Brain (organoid and tissue), 16 donors: ENCODE measurements at places on chromosomes 1 and 21.

DNA sequence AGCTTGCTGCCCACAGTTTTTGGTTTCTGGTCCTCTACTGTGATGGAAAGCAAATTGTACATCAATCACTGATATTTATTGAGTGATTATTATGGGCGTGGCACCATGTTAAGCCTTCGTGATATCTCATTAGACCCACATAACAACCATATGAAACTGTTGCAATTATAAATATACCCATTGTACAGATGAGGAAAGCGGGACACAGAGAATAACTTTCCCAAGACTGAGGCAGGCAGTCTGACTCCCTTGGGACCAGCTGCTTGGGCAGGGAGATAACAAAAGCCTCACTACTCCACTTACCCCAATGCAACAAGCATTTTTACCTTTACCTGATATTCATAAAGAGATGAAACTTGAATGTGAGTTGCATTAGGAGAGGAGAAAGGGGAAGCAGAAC, 4.3 kb upstream of the CASZ1 start:
- no peak for DNase-seq

DNA sequence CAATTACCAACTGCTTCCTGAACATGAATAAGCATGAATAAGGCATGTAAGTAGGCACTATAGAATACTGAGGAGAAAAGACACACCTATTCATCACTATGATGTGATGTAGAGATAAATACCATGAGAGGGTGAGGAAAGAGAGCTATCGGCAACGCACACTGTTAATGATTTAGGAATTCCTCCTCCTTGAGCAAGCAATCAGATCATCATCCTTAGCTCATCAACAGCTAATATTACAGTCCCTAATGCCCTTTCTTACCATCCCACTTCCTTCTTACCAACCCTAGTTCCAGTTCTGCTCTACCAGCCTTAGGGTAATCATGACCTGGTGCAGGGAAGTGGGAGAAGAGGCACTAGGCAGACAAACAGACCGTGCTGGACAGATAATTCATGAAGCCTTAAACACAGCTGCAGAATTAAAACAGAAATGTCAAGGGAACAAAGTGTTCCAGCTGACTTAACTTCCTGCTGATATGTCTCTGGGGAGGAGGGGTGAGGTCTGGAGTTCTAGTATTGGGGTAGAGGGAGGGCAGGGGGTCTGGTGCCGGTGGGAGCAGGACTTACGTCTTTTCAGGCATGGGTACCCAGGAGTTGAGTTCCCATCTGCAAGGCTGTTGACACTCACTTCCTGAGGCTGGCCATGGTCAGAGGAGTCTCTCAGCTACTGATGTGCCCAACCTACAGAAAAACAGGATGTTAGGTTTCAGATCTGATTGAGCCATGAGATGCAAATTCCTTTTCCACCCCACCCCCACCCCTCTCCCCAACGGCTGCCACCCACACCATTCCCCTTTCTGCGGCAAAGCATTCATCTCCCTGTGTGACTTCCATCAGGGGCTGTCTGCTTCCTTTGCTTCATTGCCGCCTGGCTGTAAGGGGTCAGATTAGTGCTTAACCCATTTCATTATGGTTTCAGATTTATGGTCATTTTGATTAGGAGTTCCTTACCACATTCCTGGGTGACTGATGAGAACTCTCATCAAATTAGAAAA, 12.6 kb upstream of the RCSD1 start:
- DNase-seq: no peak

- no peak for DNase-seq
These were observed 43.3 kb upstream of the ATP1A1 start for GRCh38 chr1:116329524-116330341.

- no peak for DNase-seq
These were observed 48.0 kb upstream of the LRRC52 start for GRCh38 chr1:165495858-165496205.

DNA sequence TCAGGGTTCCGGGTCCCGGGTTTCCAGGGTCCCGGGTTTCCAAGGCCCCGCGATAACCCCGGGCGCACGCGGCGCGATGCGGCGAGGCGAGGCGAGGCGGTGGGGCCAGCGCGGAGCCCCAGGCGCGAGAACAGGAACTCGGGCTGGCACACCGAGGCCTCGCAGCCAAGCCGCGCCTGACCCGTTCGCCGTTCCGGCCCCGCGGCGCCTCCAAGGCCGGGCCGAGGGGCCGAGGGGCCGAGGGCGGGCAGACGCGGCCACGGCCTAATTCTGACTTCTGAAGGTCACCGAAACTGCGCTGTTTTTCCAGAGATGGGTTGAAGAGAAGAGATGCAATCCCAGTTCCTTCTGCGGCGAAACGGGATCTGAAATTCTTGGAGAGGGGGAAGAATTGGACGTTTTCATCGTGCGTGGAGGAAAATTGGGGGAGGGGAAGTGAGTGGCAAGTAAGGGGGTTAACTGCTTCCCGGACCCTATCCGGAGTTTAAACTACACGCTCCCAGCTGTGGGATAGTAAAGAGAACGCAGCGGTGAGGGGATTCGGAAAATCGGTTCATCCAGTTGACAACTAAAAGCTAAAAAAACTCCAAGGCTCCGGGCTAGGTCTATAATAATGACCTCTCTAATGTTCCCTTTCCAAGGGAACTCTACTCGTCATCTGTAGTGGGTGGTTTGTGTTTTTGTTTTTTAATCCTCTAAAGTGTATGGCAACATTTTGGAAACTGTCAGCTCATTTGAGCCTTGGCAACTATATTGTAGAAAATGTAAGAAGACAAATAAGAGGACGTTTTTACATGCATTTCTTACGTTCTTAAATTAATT, 8.2 kb downstream of the TBX15 start:
- DNase-seq: no peak
